ENCODE measurements at places on chromosomes 1 and 21. TPM values are rescaled to one million over a fixed set of nuclear protein-coding genes. Genes with fewer than 3 reads are reported as not detected.
A peak's percentile ranks its signal among the peaks of the same experiment; 100 is the strongest.

- DNase-seq = no peak
These were observed 21.6 kb downstream of the FOXD3 start for GRCh38 chr1:63343922-63344321.

GRCh38 chr1:13892671-13893325 is 192.8 kb downstream of the PRDM2 start:
- DNase-seq = no peak

- DNase-seq = no peak
These were observed 39.0 kb downstream of the FAF1 start for GRCh38 chr1:50921029-50921428.

DNA sequence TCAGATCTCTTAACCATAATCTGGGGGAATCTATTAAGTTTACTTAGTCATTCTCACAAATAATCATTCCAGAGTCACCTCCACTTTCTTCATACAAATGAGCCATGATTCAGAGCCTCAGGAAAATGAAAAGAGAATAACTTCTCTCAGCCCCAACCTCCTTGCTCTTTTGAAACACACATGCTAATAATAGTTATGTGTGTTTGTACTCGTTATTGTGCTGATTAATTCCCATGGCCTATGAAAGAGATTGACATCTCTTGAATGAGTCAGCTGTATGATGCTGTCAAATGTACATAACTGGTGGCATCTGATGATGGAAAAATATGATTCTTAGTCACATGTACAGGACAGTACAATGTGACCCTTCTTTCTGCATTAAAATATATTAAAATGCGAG is 41.5 kb downstream of the DTL start:
- DNase-seq = no peak

- no peak for DNase-seq
These were observed 17.2 kb downstream of the HIVEP3 start for GRCh38 chr1:41901551-41901950.

DNA sequence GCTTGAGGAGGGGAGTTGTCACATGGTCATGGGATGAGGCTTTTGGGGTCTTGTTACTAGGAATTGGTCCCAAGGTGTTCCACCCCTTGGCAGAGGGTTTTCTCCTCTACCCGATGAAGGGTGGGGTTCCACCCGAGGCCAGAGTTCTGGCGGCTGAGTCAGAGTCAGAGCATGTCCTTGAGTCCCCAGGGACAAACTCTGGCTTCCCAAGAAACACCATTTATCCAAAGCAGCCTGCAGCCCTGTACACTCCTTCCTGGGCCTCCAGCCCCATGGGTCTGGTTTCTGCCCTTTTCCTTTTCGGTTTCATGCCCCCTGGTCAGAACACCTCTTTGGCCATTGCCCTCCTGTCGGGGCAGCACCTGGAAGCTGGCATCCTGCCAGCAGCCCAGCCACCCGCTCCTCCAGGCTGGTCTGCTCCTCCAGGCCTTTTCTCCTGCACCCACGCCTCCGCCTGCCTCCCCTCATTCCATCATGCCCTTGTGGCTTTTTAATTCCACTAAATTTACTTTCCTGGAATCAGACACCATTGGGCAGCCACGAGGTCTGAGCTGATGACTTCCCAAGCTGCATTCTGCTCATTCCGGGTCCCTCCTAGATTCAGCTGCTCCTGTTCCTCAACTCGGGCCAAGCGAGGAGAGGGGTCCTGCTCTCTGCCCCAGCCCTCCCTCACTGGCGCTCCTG is 301.7 kb upstream of the VAMP3 start:
- no peak for DNase-seq

- DNase-seq = no peak
These were observed 187.8 kb downstream of the ZSCAN20 start for GRCh38 chr1:33660244-33660643.

GRCh38 chr1:180157108-180157507 is 2.4 kb downstream of the QSOX1 start:
- DNase-seq = no peak

GRCh38 chr1:31628931-31629556 is 11.6 kb downstream of the HCRTR1 start:
- DNase-seq = no peak

DNA sequence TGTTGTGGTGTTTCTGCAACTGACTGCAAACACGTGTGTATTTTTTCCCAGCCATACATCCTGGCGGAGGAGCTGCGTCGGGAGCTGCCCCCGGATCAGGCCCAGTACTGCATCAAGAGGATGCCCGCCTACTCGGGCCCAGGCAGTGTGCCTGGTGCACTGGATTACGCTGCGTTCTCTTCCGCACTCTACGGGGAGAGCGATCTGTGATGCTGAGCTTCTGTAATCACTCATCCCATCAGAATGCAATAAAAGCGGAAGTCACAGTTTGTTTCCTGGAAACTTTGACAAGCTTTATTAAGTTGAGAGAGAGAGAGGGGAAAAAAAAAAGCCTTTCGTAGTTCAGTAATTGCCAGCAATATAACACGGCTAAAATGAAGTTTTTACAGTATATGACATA is 32.7 kb upstream of the MTR start:
- DNase-seq = no peak

- no peak for DNase-seq
These were observed 328.8 kb downstream of the PLA2G4A start for GRCh38 chr1:187157552-187157951.

DNA sequence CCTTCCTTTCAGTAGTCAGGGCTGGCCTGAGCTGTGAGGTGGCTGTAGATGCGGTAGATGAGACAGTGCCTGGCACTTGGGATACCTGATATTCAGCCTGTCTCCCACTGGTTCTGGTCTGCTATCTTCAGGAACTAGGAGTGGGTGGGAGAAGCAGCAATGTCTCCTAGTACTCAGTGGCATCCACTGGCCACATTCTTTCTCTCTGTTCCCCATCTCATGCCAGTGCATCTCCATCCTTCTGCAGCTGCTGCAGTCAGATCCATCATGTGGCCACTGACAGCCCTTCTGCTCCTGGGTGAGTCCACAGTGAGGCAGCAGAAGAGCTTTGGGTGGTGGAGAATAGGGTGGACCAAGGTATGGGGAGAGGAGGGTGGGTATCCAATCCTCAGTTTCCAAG is 1.1 kb downstream of the FCRLB start:
- DNase-seq = no peak

DNA sequence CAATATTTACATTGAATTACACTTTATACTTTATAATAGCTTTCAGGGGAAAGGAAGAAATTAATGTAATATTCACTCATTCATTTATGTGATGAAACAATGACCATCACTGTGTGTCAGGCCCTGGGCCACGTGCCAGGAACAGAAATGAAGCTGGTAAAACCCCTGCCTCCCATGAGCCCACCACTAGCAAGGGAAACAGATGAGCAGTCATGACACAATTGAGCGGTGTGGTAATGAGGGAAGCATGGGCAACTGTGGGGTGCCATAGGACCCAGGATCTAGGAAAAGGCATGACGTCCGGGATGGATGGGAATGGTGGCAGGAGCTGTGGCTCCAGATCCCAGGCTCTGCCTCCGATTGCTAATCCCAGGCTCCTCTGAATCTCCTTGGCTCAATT is 17.0 kb upstream of the SLC5A9 start:
- no peak for DNase-seq

DNA sequence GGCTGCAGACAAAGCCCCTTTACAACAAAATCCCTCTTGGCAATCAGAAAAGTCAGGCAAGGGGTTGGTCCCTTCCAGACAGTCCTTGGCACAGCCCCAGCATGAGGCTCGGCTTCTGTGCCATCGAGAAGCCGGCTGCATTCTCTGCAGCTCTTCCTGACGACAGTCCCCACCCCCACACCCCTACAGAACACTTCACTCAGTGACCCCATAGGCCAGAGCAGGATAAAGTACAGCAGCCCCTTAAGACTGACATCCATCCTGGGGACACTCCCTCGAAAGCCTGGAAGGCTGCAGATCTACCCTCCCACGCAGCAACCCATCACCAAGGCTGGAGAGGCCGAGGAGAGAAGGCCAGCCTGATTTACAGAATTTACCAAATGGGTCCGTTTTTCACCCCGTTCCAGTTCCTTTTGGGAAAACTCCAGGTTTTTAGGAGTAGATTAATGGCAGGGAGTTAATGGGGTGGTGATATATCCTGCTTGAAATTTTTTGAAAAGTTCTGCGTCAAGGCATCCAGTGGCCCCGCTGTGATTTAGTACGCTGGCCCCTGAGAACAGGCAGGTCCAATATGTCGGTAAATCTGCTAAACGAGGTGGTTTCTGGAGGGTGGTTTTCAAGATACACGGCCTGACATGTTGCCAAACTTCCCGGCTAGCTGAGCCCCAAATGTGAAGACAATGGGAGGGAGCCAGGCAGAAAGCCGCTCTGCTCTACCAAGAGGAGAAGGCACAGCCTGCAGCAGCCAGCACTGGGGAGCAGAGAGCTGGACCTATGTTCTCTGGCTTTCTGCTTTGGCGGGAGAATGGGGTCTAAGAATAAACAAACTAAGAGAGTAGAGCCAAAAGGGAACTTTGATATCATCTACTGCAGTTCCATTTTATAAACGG is 81.7 kb downstream of the SSBP3 start:
- DNase-seq = peak; percentile 77

GRCh38 chr1:219717536-219717935 is 104.6 kb upstream of the ZC3H11B start:
- DNase-seq = no peak

GRCh38 chr21:24995216-24995615 is 612.1 kb downstream of the MRPL39 start:
- no peak for DNase-seq

- peak; percentile 42 for DNase-seq
These were observed 16.7 kb downstream of the POU3F1 start for GRCh38 chr1:38029685-38030511.

- DNase-seq = no peak
These were observed 61.2 kb upstream of the ETV3 start for GRCh38 chr1:157199421-157199755.

- DNase-seq = no peak
These were observed 945 bp downstream of the SRSF4 start for GRCh38 chr1:29180497-29181412.

GRCh38 chr1:225592362-225593025 is 60.4 kb downstream of the ENAH start:
- no peak for DNase-seq

- DNase-seq = no peak
These were observed 60.4 kb upstream of the ACOT11 start for GRCh38 chr1:54487571-54488050.

GRCh38 chr1:229058729-229059128 is 212.2 kb upstream of the RAB4A start:
- no peak for DNase-seq

GRCh38 chr21:23217597-23217996 is 2219.4 kb downstream of the NCAM2 start:
- no peak for DNase-seq

The VSIG8 gene
- total RNA-seq = not detected

The FCRL1 gene
- 1.1 TPM for total RNA-seq

The ODR4 gene
- total RNA-seq = 4.6 TPM

The CDC20 gene
- total RNA-seq = not detected

The SLC1A7 gene
- total RNA-seq = not detected

The PTPN14 gene
- total RNA-seq = 78.0 TPM

The NECAP2 gene
- 36.0 TPM for total RNA-seq

The HP1BP3 gene
- 116 TPM for total RNA-seq

The NOTCH2NLA gene
- total RNA-seq = 125 TPM

Data from uterus (tissue), 4 donors.